Right ventricle myocardium superior (tissue), 1 donor: ENCODE measurements at places on chromosomes 1 and 21. TPM values are rescaled to one million over a fixed set of nuclear protein-coding genes. Genes with fewer than 3 reads are reported as not detected.

- DNase-seq, result no peak
Observed at GRCh38 chr1:239164451-239165180, 221.8 kb upstream of the CHRM3 start.

DNA sequence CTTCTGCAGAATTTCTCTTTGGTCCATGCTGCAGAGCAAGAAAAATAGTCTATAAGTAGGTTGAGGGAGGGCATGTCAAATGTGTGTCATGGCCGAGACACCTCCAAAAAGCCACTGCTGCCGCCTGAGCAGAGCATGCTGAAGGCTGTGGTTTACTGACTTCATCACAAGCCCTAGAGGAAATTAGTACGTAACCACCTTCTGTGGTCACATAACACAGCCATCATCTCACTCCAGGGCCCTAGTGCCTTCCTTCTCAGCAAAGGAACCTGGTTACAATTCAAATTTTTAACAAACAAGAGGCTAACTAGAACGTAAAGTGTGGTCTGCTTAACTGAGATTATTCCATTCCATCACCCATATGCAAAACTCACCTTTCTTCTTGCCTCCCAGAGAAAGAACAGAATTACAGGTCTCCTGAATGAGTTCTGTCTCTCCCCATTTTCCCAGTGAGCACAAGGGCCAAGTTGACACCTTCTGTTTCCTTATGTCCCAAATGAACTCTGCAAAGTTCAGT, at the start of gene PTPN22:
Gene PTPN22, minus strand, starts transcription at position 116 of the 517 bp plus-strand sequence.
- DNase-seq, result peak; percentile 53

DNA sequence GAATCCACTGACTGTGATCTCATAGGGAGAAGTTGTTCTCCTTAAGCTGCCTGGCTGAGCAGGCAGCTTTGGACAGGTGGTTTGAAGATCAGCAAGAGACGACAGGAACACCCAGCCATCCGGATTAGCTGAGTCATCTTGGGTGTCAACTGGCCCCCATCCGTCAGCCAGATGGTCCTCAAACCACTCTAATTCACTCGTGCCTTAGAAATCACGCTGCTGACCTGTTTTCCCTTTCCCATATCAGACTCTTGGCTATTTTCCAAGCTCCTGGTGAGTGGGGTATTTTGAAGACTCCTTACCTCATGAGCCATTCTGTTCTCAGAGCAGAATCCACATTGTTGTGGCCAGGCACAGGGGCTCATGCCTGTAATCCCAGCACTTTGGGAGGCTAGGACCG, 149.1 kb upstream of the L1TD1 start:
- no peak for DNase-seq

DNA sequence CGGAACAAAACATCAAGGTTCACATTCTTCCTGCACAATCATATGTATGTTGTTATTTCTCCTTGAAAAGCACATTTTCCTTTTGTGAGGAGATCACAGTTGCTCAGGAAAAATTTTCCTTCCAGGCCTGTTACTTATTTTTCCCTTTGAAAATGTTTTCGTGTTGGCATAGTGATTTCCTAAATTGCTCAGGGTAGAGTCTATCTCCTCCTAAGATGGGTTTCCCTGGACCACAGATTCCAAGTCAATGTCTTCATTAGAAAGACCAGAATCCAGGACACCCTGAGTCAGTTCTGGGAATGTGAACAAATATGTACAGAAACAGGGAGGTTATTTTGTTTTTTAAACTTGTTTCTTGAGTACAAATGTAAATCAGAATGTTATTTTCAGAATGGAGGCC, 94.3 kb upstream of the C1orf105 start:
- DNase-seq, result no peak

- DNase-seq, result no peak
Observed at GRCh38 chr1:232684371-232685105, 54.6 kb upstream of the SIPA1L2 start.

- DNase-seq, result no peak
Observed at GRCh38 chr1:118983558-118984041, 4.5 kb downstream of the TBX15 start.

DNA sequence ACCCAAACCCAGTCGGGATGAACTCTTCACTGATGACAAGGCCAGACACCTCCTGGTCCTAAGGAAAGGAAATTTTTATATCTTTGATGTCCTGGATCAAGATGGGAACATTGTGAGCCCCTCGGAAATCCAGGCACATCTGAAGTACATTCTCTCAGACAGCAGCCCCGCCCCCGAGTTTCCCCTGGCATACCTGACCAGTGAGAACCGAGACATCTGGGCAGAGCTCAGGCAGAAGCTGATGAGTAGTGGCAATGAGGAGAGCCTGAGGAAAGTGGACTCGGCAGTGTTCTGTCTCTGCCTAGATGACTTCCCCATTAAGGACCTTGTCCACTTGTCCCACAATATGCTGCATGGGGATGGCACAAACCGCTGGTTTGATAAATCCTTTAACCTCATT, 10.1 kb downstream of the CZIB start:
- no peak for DNase-seq

GRCh38 chr1:11967028-11967547, 13.2 kb upstream of the MFN2 start:
- no peak for DNase-seq

GRCh38 chr1:114203595-114204128, 50.0 kb upstream of the SYT6 start:
- no peak for DNase-seq

- DNase-seq, result no peak
Observed at GRCh38 chr1:197787623-197788536, 12.6 kb upstream of the DENND1B start.

DNA sequence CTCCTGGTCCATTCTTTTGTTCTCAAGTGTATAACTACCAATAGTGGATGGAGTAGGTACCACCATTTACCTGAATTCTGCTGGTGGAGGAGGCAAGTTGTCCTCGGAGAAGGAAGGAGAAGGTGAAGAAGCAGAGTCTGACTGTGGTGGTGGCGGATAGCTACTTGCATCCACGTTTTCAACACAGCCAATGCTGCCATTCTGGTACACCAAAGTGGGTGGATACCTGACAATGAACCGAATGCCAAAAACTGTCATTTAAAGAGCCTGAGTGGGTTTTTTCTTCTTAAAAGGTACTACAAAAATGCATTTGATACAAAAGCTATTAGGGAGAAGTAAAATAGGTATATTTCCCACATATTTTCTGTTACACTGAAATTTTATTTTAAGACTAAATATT, 20.1 kb downstream of the GPR3 start:
- no peak for DNase-seq

DNA sequence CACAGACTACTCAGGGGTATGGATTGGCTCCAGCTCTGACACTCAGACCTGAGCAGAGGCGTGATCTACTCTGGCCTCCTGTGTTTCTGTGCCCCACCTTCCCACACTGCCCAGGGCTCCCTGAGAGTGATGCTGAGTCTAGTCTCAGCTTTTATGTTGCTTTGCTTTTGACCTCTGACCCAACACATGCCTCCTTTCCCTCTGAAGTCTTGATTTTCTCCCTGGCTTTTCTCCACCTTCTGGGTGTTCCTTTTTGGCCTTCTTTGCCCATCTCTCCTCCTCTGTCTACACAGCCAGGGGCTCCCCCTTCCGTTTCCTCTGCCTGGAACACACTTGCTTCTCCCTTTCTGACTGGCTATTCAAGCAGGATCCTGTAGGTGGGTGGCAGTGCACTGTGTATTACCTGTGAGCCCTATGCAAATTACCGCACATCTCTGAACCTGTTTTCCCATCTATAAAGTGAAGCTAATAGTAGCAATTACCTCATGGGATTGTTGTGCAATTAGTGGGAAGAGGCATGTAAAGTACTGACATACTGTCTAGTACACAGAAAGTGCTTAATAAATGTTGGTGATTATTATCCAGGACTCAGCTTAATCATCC, 13.7 kb upstream of the MEX3A start:
- no peak for DNase-seq

GRCh38 chr1:217090060-217090911, 367.1 kb upstream of the ESRRG start:
- no peak for DNase-seq

DNA sequence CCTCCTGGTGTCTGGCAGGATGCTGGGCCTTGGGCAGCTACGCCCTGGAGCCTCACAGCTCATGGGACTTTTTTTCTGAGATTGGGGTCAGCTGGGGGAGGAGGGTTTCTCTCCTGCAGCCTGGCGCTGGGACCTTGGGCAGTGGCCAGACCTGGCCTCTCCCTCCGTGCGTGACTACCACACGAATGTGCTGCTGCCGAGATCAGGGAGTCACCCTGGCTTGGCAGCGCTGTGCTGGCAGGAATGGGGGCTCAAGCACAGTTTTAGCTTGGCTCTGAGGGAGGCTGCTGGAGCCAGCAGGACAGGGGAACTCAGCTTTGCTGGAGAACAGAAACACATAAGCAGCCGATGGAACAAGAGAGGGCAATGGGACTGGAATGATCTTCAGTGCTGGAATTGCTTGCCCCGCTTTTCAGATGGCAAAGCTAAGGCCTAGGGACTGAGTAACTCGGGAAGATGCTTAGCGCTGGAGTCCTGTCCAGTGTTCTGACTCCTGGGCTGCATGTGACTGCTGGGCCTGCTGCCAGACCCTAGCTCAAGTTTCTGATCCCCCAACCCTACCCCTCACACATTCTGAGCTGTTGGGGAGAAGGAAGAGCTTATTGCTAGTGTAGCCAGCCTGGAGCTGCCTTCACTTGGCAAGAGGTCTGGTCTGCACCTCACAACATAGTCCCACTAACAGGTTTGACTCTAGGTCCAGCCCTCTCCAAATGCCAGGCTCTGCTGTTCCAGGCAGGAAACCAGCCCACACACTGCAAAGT, 69.9 kb downstream of the NAV1 start:
- peak; percentile 59 for DNase-seq

- no peak for DNase-seq
Observed at GRCh38 chr21:26949830-26950229, 17.1 kb downstream of the ADAMTS5 start.

DNA sequence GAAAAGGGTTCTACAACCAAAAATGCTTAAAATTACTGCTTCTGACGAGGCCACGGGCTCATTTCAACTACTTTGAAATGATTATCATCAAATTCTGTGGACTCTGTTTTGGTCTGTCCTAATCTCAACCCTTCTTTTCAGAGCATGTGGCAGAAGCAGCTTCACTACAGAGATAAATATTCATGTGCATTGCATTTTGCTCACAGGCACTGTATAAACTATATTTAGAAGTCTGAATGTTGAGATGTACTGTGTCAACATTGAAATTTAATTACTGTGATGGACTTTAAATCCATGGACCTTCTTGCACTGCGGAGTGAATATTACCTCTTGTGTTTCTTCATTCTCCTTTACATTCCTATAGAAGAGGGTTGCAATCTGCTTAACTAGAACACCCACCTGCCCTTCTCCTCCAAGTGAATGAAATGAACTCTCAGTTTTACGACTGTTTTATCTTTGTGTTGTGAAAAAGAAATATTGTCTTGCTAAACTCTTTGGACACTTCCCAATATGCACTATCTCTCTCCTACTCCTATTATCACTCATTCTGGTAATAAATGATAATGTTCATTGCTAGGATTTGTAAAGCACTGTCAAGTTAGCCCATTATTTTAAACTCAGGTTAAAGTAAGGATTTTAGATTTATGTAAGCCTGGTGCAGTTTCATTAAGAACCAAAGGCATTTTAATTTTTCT, 281.2 kb upstream of the ST6GALNAC5 start:
- DNase-seq, result no peak

DNA sequence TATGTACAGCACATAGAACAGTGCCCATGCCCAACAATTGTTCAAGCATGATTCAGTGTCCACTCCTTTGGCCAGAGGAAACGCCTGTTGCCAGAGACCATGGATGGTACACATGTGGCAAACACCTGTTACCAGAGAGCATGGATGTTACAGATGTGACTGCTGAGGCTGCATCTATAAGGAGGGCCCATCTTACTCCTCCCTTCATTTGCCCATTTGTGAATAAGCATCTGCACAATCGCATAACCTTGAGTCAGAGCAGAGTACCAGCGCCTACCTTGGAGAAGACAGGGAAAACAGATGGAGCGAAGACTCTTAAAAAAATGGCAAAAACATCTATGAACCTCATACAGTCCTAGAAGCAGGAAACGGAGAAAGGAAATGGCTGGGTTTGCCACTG, 36.6 kb upstream of the CACHD1 start:
- DNase-seq, result no peak

- peak; percentile 52 for DNase-seq
Observed at GRCh38 chr1:204456826-204457442, 37.7 kb downstream of the PIK3C2B start.

DNA sequence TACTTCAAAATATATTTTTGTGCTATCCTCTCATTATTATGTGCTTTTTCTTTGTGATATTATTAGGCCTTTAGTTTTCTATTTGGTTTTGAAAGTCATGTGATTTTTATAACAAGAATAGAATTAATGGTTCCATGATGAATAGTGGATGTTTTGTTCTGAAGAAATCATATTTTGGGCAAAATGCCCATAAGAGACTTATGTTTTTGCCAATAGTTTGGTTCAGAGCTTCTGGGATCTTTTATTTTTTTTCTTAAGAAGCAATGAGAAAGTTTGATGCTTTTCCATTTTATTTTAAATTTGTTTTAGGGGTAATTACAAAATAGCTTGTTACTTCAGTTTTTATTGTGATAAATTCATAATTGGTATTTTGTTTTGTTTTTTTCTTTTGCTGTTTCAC, 49.8 kb downstream of the LYPLAL1 start:
- DNase-seq, result no peak

DNA sequence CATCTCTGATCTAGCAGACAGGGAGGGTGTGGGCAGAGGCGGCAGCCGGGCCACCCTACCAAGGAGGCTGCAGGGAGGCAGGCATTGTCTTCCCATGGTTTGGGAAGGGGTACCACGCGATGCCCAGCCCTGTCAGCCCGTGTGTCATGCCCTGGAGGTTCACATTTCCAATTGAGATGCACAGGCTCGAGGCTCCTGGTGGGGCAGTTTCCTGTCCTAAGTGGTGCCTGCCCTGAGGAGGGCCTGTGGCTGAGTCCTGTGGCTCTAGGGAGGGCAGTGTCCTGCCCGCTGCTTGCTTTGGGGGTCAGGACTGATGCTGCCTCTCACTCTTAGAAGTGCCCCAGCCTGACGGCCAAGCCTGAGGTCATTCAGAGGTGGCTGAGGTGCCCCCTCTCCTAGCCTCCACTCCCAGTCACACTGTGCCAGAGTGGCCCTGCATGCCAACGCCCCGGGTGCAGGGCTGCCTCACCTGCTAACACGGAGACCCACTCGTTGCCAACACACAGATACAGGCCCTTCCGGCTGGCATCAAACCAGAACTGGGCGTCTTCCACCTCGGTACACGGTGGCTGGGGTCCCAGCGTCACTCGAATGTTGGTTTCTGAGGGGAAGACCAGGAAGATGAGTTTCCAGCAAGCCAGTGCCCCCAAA, 11.9 kb downstream of the KRTAP10-1 start:
- no peak for DNase-seq

DNA sequence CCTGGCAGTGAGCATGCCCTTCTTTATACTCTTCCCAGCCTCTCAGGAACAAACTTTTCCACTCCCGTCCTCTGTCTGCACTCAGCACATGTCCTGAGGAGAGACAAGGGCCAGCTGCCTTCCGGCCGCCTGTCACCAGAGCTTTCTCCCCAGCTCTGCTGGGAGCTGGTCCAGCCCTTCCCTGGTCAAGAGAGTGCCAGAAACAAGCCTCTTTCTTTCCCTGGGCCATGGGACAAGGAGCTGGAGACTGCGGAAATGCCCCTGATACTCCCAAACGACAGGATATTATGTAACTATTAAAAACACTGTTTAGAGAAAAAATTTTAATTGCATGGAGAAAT, 10.4 kb downstream of the LAMB3 start:
- DNase-seq, result peak; percentile 94

TMEM52 gene
- 2.1 TPM for total RNA-seq

LBR gene
- total RNA-seq, result 11.7 TPM

SUSD4 gene
- 5.8 TPM for total RNA-seq

PLEKHA6 gene
- total RNA-seq, result 20.0 TPM

DMRTA2 gene
- total RNA-seq, result not detected

OR2L8 gene
- total RNA-seq, result not detected

CYYR1 gene
- total RNA-seq, result 24.7 TPM

ZFP69B gene
- 1.3 TPM for total RNA-seq
